ENCODE measurements at places on chromosomes 12 and 14. TPM values are rescaled to one million over a fixed set of nuclear protein-coding genes. Genes with fewer than 3 reads are reported as not detected.

SCNN1A gene
- 2.8 TPM for total RNA-seq

VWF gene
- not detected for total RNA-seq

ZFHX2 gene
- 1.1 TPM for total RNA-seq

NUAK1 gene
- total RNA-seq, result not detected

WBP11 gene
- total RNA-seq, result 95.5 TPM

GNG2 gene
- 121 TPM for total RNA-seq

BCL11B gene
- total RNA-seq, result 57.8 TPM

SERPINA12 gene
- not detected for total RNA-seq

TCL1A gene
- not detected for total RNA-seq

PTGES3 gene
- total RNA-seq, result 285 TPM

ZC2HC1C gene
- 1.5 TPM for total RNA-seq

MAX gene
- 84.2 TPM for total RNA-seq

C1S gene
- total RNA-seq, result 4.8 TPM

TRIP11 gene
- total RNA-seq, result 27.3 TPM

LRRK2 gene
- not detected for total RNA-seq

MMP14 gene
- total RNA-seq, result 0.68 TPM

TMEM233 gene
- not detected for total RNA-seq

NABP2 gene
- total RNA-seq, result 90.5 TPM

ABCC9 gene
- not detected for total RNA-seq

TMCC3 gene
- total RNA-seq, result not detected

MMP17 gene
- not detected for total RNA-seq

OR11H12 gene
- total RNA-seq, result not detected

SYNDIG1L gene
- not detected for total RNA-seq

LMNTD1 gene
- not detected for total RNA-seq

CLEC4D gene
- total RNA-seq, result not detected

ASIC1 gene
- total RNA-seq, result 11.7 TPM

B3GNT4 gene
- 5.5 TPM for total RNA-seq

NRL gene
- 2.9 TPM for total RNA-seq

FBLN5 gene
- total RNA-seq, result 2.7 TPM

HNRNPA1 gene
- 2,174 TPM for total RNA-seq

ADAM21 gene
- total RNA-seq, result 0.39 TPM

YEATS4 gene
- 34.2 TPM for total RNA-seq

USP44 gene
- 6.0 TPM for total RNA-seq

Measured in activated naive CD4-positive, alpha-beta T cell treated with anti-CD3 and anti-CD28 coated beads, Interleukin-2, amount 50 U/mL, for 72 hours (primary cell).